ENCODE measurements at places on chromosomes 6 and 20.

DNA sequence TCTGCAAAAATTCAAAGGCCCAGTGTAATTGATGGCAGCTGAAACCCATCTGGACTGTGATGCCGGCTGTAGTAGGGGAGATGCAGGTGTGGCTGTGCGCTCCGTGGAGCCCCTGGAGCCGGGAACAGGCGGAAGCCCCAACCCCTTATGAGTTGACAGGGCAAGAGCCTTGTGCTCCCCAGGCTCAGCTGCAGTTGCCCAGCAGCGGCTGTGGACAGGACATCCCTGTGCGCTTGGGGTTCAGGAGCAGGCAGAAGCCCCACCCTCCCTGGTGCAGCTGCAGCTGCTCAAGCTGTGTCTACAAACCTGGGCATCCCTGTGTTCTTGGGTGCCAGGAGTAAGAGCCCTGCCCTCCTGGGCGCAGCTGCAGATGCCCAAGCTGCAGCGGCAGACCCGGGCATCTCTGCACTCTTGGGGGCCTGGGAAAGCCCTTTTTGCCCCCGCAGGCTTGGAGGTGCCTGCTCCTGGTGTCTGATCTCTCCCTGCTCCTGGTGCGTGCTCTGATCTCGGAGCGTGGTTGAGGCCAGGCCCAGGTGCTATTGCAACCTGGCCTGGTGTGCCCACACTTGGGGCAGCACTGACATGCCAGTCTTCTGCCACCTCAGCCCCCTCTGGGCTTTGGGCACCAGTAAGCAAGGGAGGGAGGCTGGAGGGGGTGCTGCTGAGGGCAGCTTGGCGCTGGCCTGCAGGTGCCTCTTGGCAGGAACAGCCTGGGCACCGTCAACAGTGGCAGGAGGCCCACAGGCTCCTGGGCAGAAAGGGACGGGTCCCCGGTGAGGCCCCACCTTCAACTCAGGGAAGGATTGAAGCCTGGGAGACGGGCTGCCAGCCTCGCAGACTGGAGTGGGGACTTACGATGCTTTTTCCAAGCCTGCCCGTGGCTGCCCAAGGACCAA is 30.3 kb downstream of the OR2J2 start:
- no peak for DNase-seq

GRCh38 chr6:36823421-36824096 is 15.7 kb downstream of the CPNE5 start:
- no peak for DNase-seq

DNA sequence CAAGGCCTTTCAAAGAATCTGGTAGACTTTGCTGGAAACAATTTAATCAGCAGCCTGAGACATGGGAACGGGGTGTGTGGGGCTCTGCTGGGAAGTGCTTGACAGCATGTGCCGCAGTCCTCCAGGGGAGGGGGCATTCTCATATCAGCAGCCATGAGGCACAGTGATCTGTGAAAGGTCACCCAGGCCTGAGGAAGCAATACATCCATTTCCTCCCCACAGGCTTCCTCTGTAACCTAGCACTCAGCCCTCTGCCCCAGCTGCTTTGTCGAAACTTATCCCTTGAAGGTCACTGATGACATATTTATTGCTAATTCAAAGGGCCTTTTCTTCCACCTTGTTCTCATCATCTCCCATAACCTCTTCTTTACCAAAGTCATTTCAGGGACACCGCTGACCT is 103.3 kb downstream of the TNFAIP3 start:
- DNase-seq = no peak

- DNase-seq = no peak
These were observed 52.6 kb downstream of the GINS1 start for GRCh38 chr20:25459916-25460535.

DNA sequence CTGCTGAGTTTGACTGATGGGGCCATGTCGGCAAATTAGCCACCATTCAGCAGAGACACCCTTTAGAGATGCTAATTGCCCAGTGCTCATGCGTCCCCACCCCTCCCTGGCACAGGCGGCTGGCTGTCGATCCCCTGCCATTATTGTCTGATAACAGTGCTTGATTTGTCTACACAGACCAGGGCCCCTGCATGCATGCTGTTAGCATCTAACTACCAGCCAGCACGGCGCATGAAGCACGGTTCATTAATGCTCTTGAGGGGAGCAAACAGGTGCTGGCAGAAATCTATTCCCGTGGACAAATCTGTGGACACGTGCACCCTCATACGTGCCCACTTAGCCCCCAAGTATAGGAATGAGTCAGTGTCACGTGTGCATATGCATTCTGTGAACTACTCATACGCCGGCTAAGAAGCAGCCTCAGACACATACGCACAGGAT is 32.2 kb downstream of the KCNB1 start:
- DNase-seq = no peak

- DNase-seq = no peak
These were observed 114.9 kb downstream of the FOXC1 start for GRCh38 chr6:1724616-1725015.

- DNase-seq = no peak
These were observed 162.4 kb downstream of the TBC1D32 start for GRCh38 chr6:121171879-121172278.

DNA sequence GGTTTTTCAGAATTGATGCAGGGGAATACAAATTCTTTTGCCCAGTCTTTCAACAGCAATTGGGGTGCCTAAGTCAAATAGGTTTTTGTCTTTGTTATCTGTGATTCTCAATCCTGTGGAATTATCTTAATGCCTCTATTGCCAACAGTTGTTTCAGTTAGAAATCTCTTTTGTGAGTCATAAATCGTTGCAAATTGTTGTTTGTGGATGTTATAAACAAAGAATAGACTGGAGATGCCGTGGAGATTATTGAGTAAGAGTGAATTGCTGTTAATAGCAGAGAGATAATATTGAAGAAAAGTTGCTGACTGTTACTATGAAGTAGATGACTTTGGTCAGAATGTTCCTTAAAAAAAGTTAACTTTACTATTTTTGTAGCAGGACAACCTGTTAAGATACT is 63.7 kb upstream of the POPDC3 start:
- no peak for DNase-seq

- DNase-seq = no peak
These were observed 18.7 kb downstream of the TFEB start for GRCh38 chr6:41716516-41717391.

DNA sequence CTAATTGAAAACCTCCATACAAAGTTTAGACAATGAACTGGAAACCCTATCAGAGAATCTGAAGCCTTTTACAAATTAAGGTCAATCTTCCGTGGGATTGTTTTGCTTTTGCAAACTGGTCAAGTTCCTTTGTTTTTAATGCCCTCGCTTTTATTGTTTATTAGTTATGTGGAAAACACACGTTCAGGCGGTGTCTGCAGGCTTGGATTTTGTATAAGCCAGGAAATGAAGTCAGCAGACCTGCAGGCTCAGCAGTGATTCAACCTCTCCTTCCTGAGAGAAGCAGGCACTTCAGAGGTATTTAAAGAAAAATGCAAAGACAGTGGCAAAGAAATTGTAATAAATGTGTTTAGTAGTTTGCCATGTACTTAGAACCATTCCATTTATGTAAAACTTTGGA is 103.4 kb upstream of the PDE10A start:
- no peak for DNase-seq

- no peak for DNase-seq
These were observed 517.5 kb downstream of the PREX1 start for GRCh38 chr20:48310305-48310704.

- no peak for DNase-seq
These were observed 705.3 kb downstream of the KIF16B start for GRCh38 chr20:15867899-15868298.

- DNase-seq = no peak
These were observed 282.7 kb downstream of the NRN1 start for GRCh38 chr6:5723841-5724691.

- no peak for DNase-seq
These were observed 22.3 kb downstream of the COL19A1 start for GRCh38 chr6:69888482-69889233.

- DNase-seq = no peak
These were observed 236.7 kb downstream of the FARS2 start for GRCh38 chr6:5497896-5498578.

DNA sequence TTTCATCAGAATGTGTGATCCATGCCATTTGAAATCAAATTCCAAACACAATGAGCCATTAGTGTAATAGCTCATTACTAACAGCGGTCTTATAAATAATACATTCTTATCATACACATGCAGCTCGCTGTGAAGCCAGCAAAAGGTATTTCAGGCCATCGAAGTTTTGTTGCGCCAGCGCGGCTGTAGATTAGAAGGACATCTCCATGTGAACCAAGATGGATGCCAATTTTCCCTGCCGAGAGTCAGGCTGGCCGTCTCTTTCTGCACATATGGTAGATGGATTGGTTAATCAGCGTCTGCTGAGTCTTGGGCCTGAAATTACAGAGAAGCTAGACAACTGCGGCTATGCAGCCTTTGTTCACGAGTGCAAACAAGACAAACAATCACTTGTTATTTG is 44.1 kb downstream of the CFAP61 start:
- no peak for DNase-seq

GRCh38 chr6:101760843-101761621 is 367.5 kb downstream of the GRIK2 start:
- DNase-seq = no peak
